ENCODE measurements at places on chromosomes 5 and 9.

- H3K27me3 ChIP-seq = no peaks in the 10 kb centered on the region
- H3K4me1 ChIP-seq = peaks cover 7% of the 10 kb centered on the region
- peak overlapping the region; percentile 95 for H3K27ac ChIP-seq
- no peak for DNase-seq
Observed at GRCh38 chr9:19229595-19230354, 718 bp upstream of the DENND4C start.

DNA sequence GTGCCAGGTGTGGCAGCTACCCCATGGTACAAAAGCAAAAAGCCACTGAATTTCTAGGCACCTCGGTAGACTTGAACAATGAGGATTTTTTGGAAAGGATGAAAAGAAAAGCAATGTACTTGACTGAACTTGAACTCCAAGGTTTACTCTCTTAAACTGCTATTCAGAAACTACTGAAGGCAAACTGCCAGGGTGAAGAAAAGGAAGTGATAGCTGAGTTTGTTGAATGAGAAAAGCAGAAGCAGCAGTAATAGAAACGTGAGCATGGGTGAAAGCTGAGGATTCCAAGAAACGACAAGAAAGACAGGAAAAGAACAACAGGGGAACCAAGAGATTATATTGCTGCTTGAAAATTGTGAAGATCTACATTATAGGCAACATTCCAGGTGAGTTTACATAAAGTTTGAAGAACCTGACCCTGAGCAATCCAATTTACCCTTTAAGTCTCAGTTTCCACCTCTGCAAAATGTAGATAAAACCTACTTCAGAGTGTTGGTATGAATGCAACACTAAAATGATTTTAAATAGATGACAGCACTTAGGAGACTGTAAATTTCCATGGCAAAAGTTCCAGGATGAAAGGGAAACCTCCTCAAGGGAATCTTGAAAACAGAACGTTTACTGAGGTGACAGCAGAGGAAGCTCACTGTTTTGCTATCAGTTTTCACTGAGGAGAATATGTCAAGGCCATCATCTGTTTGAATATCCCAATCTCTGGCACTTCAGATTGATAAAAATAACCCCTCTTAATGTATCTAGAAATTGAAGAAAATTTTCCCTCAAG lies 245.8 kb downstream of the SPATA31D1 start:
- DNase-seq = no peak
- no peaks in the 10 kb centered on the region for H3K27me3 ChIP-seq
- H3K4me1 ChIP-seq = no peaks in the 10 kb centered on the region
- H3K27ac ChIP-seq = no peak overlapping the region
- no peaks in the 10 kb centered on the region for H3K36me3 ChIP-seq

DNA sequence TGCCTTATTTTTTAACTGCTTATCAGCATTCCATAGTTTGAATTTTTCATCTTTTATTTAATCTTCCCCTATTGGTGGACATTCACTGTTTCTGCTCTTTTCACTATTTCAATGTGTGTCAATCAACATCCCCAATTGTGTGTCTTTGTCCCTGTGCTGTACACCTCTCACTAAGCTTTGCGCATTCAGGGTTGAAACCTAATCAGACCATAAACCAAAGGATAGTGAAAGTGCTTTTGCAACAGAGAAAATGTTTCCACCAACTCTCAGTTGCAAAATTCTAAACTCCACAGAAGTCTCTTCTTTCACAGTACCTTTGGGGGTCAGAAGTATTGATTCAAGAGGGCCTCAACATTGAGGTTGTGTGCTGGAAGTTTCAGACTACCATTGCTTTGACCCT lies 127.1 kb upstream of the SAP30L start:
- H3K27ac ChIP-seq = no peak overlapping the region
- no peaks in the 10 kb centered on the region for H3K27me3 ChIP-seq
- no peak for DNase-seq
- H3K4me1 ChIP-seq = no peaks in the 10 kb centered on the region
- H3K4me3 ChIP-seq = no peak overlapping the region

DNA sequence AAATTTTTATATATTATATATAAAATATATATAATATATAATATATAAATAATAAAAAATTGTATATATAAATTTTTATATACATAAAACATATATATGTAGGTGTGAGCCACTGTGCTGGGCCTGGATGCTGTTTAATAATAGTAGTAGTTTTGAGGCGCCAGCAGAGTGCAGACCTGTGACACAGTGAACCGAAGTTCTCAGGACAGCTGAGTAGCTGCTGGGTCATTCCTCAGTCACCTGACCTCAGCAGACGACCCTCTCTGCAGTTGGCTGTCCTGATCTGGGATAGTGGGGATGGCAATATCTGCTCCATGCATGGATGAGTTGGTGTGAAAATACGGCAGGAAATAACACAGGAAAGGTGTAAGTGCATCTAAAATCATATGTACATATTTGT lies 3.3 kb upstream of the SNX18 start:
- no peaks in the 10 kb centered on the region for H3K36me3 ChIP-seq
- no peak overlapping the region for H3K4me3 ChIP-seq

GRCh38 chr5:141508798-141509611 lies 20.1 kb downstream of the PCDHGC5 start:
- H3K27ac ChIP-seq = peak overlapping the region; percentile 91
- H3K4me3 ChIP-seq = peak overlapping the region; percentile 54
- H3K27me3 ChIP-seq = no peaks in the 10 kb centered on the region
- peak; percentile 92 for DNase-seq
- no peaks in the 10 kb centered on the region for H3K36me3 ChIP-seq

- no peak for DNase-seq
- no peak overlapping the region for H3K4me3 ChIP-seq
- no peak overlapping the region for H3K27ac ChIP-seq
- no peaks in the 10 kb centered on the region for H3K4me1 ChIP-seq
Observed at GRCh38 chr5:75367401-75367800, 30.4 kb downstream of the HMGCR start.

DNA sequence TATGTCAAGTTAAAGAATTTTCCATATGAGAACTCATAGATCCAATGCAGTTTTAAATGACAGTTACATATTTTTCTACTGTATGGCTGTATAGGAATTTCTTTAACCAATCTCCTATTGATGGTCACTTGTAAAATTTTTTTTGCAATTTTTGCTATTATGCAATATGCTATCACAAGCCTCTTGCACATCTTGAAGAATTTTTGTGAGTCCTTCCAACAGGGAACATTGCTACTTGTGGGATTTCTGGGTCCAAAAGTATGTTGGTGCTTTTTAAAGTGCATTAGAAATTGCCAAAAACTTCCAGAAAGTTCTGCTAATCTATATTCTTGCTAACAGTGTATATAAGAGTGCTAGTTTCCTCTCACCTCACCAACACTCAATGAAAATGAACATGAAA lies 65.1 kb downstream of the NPR3 start:
- H3K36me3 ChIP-seq = no peaks in the 10 kb centered on the region
- DNase-seq = no peak
- peaks cover 62% of the 10 kb centered on the region for H3K4me1 ChIP-seq
- H3K27me3 ChIP-seq = no peaks in the 10 kb centered on the region
- no peak overlapping the region for H3K4me3 ChIP-seq

DNA sequence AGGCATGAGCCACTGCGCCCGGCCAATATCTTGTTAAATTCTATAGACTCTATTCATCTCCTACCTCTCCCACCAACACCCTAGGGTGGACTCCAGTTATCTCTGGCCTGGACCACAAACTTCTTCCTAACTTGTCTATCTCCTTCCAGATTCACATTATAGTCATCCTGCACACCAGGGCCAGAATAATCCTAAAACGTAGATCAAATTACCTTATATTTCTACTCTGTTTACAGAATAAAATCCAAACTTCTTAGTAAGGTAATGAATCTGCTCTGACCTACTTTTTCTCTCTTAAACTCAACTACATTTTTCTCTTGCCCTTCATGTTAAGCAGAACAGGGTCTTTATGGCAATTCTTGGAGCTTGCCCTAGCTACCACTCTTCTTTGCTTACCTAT lies 6.9 kb downstream of the ELL2 start:
- H3K27ac ChIP-seq = no peak overlapping the region
- H3K27me3 ChIP-seq = no peaks in the 10 kb centered on the region
- no peak for DNase-seq
- H3K4me3 ChIP-seq = no peak overlapping the region
